Activated CD4-positive, alpha-beta T cell treated with anti-CD3 and anti-CD28 coated beads, Interleukin-2, amount 10 ng/mL, durations not matched to agents 7 days and 5 days (primary cell): ENCODE measurements at places on chromosomes 5 and 9.

DNA sequence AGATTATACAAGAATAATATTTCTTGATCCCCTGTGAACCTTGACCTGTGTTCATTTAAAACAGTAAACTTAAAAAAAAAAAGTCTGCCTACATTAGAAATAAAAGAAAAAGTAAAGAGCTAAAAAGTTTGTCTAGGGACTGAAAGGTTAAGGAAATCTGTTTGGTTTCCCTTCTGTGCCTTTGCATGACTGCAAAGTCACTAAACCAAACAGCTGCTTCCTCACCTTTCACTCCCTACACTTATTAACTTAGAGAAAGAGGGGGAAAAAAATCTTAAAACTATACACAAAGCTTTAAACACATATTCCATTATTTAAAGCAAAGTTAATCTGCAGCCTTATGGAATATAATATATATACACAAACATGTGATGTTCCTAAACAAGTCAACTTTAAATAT lies 65.1 kb downstream of the ZFR start:
- DNase-seq: no peak

- no peak for DNase-seq
Observed at GRCh38 chr5:130642461-130642860, 522.6 kb downstream of the HINT1 start.

GRCh38 chr5:150521522-150521817 lies 13.5 kb downstream of the NDST1 start:
- DNase-seq: no peak

- no peak for DNase-seq
Observed at GRCh38 chr5:138725153-138725817, 27.9 kb upstream of the CTNNA1 start.

DNA sequence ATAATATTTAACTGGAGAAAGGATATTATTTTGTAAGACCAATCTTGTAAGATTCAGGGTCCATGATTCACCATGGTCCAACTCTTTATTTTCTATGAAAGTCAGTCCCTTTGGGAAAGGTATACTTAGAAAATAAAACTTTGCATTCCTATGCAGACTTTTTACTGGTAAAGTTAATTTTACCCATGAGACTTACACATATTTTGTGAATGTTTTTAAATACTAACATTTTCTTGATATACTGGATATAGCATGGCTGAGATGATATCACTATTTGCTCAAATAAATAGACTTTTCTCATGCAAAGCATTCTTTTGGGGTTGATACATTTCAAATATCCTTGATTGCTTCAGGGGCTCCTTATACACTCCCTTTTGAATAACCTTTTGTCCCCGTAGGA lies 512.1 kb downstream of the MAN2A1 start:
- DNase-seq: no peak

- no peak for DNase-seq
Observed at GRCh38 chr9:89715318-89715858, 110.6 kb downstream of the GADD45G start.

DNA sequence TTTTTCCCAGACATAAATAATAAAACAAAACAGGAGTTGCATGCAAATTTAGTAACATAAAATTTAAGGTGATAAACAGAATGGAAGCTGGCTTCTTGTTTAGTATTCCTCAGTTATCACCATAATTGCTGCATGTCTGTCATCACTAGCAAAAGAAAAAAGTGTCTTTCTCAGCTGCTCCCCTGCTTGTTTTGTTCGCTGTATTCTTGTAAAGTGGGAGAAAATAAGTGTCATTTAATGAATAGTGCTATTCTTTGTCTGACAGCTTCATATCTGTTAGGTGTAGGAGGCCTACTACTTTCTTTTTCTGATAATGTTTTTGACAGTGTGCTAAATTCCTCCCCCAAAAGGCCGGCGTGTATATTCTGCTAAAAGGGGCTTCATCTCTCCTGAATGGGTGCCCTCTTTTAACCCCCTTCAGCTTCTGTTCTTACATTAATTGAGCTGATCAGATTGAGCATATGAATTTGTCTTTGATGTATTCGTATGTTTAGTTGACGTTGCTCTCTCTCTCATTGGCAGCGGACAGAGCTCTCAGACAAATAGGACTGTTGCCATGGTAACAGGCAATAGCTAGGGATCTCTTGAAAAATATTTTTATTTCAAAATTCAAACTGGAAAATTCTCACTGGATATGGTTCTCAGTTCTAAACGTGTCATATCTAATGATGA lies 303.8 kb downstream of the KIAA0825 start:
- DNase-seq: no peak

DNA sequence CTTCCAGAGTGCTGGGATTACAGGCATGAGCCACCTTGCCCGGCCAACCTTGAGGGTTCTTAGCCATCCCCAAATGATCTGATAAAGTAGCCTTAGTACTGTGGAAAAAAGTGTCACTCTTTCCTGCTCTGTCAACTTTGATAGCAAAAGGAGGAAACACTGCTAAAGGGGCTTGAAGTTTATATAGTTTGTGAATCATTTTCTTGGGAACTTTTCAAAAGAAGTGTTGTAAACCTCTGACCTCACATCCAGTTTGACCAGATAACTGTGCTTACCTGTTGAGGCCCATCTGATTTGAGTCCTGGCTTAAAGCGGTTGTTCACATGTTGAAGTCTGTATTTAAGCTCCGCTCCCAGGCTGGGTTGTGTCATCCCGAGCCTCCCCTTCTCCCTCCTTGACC lies 303.3 kb downstream of the DOCK8 start:
- DNase-seq: no peak
